PC-9 (cell line): ENCODE measurements at places on chromosomes 11 and 22. TPM values are rescaled to one million over a fixed set of nuclear protein-coding genes. Genes with fewer than 3 reads are reported as not detected.

OR8G5 gene
- not detected in 2 replicates for total RNA-seq

TRIM34 gene
- 3.8 and 7.5 TPM in 2 replicates for total RNA-seq

CCDC86 gene
- 34.8 and 35.6 TPM in 2 replicates for total RNA-seq

FAM227A gene
- total RNA-seq = 8.8 and 9.8 TPM in 2 replicates

DNA sequence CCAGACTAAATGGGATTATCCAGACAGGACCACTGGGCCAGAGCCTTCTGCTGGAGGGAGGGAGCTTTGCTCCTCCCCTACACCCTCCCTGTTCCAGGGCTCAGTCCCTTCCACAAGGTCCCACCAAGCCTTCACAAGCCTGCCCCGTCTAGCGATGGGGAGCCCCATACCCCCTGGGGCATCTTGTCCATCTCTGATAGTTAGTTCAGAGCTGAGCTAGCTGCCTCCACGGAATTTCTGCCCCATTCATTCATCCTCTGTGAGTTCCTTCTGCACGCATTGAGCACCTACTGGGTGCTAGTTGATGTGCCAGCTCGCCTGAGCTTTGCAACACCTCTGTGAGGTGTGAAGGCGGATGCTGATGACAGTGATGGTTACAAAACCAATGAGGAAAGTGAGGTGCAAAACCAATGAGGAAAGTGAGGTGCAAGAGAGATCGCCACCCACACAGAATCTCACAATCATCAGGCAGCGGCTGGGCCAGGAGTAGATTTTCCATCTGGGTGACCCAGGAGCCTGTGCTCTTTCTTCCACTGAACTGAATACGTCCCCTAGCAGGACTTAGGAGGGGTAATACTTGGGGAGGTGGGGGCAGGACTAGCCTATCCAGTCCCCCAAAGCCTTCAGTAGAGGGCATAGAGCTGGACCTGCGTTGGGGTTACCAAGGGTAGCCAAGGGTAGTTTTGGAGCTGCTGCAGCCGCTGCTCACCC, 21.5 kb upstream of the CBX7 start:
- H3K27ac ChIP-seq = peak overlapping the region; percentile 72
- H3K4me3 ChIP-seq = peak overlapping the region; percentile 20; the same call in 1 of the 2 replicates
- peaks cover 60% of the 10 kb centered on the region for H3K4me1 ChIP-seq
- no peaks in the 10 kb centered on the region for H3K36me3 ChIP-seq

- H3K27ac ChIP-seq = no peak overlapping the region
- no peaks in the 10 kb centered on the region for H3K4me1 ChIP-seq
- H3K4me3 ChIP-seq = no peak overlapping the region
These were observed 5.7 kb upstream of the C1QTNF4 start for GRCh38 chr11:47599902-47600301.

DNA sequence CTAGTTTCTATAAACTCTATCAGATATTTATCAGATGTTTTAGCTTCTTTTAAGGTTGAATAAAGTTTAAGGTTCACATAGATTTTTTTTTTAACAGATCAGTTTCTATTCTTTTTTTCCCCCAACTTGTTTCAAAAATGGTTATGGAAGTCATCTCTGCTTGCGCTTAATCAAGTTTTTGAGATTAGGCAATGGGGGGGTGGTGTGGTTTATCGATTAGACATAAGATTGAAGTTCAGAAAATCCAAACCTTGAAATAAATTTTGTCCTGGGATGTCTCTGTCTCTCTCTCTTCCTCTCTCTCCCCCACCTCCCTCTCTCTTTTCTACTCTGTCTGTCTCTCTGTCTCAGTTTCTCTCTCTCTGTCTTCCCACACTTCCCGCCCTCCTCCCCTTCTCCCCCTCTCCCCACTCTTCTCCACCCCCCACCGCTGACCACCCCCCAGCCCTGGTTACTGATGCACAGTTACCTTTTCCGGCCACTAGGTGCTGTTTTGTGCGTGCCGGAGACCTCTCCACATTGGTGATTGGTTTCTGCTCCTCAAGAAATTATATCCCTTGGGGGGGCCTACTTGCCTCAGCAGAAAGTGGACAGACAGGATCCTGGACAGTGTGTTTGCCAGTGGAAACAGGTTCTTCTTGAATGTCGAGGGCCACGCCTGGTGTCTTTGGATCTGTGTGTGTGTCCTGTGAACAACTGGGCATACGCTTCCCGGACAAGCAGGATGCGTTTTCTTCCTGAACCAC, 29.7 kb upstream of the ANO1 start:
- DNase-seq = peak; percentile 95
- no peaks in the 10 kb centered on the region for H3K27me3 ChIP-seq
- H3K4me3 ChIP-seq = 0 out of 2 replicates have a peak overlapping the region, but pooled peaks have one; percentile 5
- peaks cover 23% of the 10 kb centered on the region for H3K4me1 ChIP-seq
- 0 out of 2 replicates have a peak, but pooled peaks cover 8% of the 10 kb centered on the region for H3K36me3 ChIP-seq
- peak overlapping the region; percentile 57 for H3K27ac ChIP-seq
